ENCODE measurements at places on chromosomes 4 and X.

DNA sequence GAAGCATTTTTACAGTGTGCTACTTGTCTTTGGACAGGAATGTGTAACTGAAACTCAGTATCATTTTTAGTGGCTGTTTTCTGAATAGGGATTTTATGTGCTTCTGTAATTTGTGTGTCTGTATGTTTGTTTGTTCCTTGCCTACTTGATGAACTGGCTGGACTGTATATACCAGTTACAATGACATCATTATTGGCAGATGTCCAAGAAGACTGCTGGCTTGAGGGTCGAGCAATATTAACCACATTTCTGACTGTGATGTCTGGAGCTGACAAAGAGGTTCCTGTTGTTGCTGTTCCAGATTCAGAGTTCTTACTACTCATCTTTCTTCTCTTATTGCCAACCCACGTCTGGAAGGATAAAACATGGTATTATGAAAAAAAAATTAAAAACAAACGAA is 33.0 kb downstream of the HDX start:
- peak; percentile 26 for DNase-seq

- DNase-seq, result peak; percentile 50
Observed at GRCh38 chr4:106329041-106329618, 12.8 kb downstream of the AIMP1 start.

DNA sequence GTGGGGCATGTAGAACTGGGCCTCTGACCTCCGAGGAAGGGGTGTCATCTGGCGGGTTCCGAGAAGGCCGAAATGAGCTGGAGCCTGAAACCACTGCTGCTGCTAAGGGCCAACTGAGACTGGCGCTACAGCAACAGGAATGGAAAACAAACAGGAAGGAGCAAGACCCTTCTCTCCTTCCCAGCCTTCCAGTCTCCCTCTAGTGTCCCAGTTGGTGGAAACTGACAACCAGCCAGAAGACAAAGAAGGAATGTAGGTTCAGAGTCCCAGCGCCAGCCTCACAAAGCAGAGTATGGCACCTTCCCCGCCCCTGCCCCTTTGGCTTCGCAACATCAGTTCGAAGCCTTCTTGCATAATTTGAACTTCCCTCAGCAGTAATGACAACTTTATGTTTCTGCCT is 24.4 kb upstream of the PDZD4 start:
- DNase-seq, result no peak

- DNase-seq, result peak; percentile 10
Observed at GRCh38 chrX:139844163-139844562, 88.7 kb downstream of the ATP11C start.

- no peak for DNase-seq
Observed at GRCh38 chrX:104935581-104935980, 284.9 kb downstream of the TEX13A start.

Measured in hepatocyte (in vitro differentiated cells).